CD4-positive, alpha-beta T cell treated with Interleukin-4 for 1 hour (primary cell): ENCODE measurements at places on chromosomes 2 and 18.

GRCh38 chr18:5420906-5421305 is 122.9 kb downstream of the EPB41L3 start:
- no peak for DNase-seq

DNA sequence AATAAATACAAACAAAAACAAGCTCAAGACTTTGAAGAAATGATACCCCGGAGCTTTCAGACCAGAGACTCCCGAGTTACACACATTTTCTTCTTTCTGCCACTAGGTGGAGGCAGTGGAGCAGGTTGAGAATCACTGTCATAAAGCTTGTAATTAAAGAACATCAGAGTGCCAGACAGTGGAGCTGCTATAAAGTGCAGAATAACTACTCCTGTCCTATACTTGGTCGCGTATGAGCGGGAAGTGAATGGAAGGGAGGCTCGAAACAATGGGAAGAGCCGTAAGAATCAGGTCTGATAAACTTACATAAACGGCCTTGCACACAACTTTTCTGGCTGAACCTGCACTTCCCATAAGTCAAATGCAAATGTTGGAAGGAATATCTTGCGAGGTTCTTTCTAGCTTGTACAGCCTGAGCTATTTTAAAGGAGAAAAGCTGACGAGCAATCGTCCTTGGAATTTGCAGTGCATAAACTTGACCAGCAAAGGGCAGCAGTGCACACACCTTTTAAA is 189.0 kb downstream of the RPIA start:
- DNase-seq = peak; percentile 44

GRCh38 chr2:134246154-134246874 is 7.6 kb upstream of the MGAT5 start:
- no peak for DNase-seq

DNA sequence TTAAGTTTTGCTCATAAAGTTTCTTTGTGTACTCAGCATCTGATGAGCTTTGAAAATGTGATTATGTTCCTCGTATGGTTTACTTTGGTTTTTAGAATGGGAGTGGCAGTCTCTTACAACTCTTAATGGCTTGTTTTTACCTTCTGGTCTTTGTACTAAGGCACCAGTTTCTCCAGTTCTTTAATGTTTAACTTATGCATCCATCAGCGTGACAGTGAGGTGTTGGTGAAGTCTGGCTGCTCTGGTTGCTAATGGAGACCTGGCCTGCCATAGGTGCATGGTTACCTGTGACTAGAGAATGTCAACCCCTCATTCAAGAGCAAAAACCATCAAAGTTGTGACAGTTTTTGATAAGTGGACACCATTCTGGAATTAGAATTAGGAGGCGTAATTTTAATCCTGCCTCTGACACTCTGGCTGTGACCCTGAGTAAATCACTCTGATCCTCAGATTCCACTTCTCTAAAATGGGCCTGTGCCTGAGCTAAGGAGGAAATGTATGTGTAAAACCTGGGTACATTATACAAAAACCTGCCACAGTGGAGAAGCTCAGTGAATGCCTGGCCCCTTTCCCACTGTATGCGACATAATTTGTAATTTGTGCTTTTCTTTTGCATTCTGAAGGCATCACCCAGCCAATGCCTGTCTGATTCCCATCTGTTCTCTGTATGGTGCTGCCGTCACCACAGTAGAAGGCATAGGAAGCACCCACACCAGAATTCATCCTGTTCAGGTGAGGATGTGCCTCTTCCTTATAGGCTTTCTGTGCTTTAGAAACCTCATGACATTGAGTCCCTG is 11.2 kb downstream of the AOX1 start:
- DNase-seq = no peak

DNA sequence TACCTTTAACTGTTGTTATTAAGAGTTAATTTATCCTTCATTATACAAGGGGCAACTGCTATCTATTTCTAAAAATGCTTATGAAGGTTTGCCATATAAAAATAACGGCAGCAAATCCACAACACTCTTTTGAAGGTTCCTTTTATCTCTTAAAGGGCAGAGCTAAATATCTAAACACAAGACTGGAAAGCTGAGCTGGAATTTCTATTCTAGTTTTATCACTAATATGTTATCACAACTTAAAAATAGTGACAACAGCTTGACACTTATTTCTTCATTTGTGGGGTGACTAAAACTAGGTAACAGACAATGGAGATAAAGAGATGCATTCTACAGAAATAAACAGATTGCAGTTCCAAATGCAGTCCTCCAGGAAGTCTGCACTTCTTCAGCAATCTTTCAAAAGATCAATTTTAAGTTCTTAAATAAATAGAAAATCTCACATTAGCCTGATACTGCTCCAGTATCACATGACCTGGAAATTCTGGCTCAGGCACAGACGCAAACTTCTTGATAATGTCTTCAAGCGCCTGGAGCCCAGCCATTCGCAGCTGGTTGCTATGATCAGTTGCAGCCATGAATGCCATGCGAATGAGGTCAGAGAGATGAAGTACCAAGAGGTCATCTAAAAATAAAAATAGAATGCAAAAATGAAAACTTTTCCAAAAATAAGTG is 54.0 kb upstream of the STRN start:
- DNase-seq = no peak

GRCh38 chr2:95317123-95317500 is 20.0 kb downstream of the KCNIP3 start:
- no peak for DNase-seq

- DNase-seq = no peak
Measured at GRCh38 chr18:48893608-48894600, 56.9 kb downstream of the SMAD7 start.

GRCh38 chr2:186690786-186691185 is 3.1 kb upstream of the FAM171B start:
- DNase-seq = no peak

- DNase-seq = no peak
Measured at GRCh38 chr2:80365762-80366161, 61.2 kb upstream of the LRRTM1 start.
